ENCODE measurements at places on chromosomes 3 and 15.

- DNase-seq = no peak
Measured at GRCh38 chr3:155407971-155408370, 114.5 kb upstream of the STRIT1 start.

GRCh38 chr3:160885791-160886286 lies 129.8 kb downstream of the PPM1L start:
- no peak for DNase-seq

- peak; percentile 8 for DNase-seq
Measured at GRCh38 chr3:136750209-136750896, 1.8 kb downstream of the STAG1 start.

- no peak for DNase-seq
Measured at GRCh38 chr15:29035336-29036285, 149.8 kb downstream of the APBA2 start.

DNA sequence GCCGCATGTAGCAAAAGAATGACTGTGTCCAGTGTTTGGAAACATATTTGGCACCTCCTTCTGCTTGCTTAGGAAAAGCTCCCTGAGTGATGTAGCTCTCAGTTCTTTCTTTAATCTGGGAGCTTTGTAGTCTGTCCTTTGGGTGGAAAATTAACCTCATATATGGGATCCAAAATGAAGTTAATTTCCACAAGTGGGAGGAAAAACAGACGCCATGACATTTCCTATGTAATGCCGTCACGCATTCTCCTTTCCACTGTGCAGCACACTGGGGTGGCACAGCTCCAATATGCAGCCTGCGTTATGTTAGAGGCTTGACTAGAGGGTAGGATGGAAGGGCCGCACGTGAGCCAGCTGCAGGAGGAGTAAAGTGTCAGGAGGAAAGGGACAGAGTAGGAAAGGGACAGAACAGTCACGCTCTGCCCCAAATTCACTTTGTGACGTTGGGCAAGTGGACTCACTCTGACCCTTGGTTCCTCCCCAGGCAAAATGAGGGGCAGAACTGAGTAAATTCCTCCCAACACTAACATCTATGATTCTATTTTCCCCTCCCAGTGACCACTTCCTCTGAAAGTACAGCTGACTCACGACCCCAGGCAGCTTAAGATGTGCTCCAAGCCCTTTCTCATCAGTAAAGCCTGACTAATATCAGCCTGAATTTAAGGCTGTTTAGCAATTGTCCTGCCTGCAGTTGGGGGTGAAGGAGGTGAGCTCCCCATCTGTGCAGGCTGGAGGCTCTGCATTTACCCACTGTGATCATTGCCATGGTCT lies 176.5 kb upstream of the PFN2 start:
- DNase-seq = no peak

DNA sequence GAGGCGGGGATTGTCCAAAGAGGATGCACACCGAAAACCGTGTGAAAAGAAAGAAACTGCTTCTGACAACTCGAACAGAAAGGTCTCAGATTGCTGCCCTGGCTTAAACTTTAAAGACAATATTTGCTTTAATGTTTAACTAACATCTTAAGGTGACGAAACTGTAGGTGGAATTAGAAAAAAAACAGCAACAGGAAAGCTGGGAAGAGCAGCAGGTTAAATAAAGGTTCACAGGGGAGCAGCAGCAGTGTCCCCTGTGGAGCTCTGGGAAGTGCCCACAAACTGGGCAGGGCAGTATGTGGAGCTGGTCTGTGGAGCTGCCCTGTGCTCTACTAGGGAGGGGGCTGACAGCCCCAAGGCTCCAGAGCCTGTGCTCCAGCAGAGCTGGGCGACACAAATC lies 25.4 kb downstream of the RUVBL1 start:
- DNase-seq = no peak

DNA sequence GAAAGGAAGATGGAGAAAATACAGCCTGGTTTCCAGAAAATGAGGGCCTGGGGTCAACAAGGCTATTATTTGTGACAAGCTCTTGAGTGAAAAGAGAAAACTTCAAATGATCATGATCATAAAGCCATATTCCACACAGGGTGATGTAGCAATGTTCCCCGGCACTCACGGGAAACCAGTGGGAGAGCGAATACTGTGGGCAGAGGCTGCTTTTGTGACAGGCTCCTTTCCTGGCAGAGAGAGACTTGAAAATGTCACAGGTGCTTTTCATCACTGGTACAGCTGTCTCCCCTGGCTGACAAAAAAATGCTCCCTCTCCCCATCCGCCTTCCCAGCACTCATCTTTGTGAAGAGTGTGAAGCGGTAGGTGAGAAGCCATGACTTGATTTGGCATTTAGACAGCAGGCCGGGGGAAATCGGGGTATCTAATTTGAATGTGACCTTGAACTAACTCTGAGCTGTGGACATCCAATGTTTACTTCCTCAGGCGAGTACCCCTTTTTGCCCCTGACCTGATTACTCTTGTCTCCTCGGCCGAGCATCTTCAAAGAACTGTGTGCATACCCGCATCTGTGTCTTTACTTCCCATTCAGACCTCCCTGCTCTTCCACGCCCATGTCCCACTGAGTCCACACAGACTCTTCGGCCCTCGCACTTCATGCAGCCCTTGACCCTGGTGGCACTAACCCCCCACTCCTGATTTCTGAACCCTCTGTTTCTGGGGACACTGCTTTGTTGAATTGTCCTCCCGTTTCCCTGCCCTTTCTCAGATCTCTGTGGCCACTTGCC lies 23.2 kb downstream of the CA12 start:
- no peak for DNase-seq

GRCh38 chr3:35498506-35499210 lies 140.7 kb upstream of the ARPP21 start:
- DNase-seq = no peak

- no peak for DNase-seq
Measured at GRCh38 chr3:134928819-134929218, 133.8 kb downstream of the EPHB1 start.

DNA sequence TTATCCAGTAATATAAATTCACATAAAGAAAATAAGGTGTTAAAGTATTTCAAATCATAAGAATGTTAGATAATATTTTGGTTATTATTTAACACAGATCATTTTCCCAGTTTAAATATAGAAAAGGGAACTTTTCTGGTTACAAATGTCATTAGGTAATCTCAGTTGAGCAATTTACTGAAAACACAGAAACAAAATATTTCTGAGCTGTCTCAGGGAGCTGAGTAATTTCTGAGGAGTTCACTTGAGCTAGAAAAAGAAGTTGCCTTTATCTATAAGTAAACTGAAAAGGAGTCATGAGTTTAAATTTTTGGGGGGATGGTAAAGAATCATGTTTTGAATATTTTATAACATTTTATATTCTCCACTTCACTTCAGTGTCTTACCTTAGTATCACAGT lies 855.4 kb upstream of the ARPP21 start:
- no peak for DNase-seq

- no peak for DNase-seq
Measured at GRCh38 chr3:184360929-184361531, 375 bp downstream of the CLCN2 start.

DNA sequence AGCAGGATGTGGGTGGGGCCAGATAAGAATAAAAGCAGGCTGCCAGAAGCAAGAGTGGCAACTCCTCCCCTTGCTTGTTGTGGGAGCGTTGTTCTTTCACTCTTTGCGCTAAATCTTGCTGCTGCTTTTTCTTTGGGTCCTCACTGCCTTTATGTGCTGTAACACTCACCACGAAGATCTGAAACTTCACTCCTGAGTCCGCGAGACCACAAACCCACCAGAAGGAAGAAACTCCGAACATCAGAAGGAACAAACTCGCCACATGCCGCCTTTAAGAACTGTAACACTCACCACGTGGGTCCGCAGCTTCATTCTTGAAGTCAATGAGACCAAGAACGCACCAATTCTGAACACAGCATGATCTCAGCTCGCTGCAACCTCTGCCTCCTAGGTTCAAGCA lies 72.9 kb downstream of the IL12A start:
- DNase-seq = no peak

- DNase-seq = no peak
Measured at GRCh38 chr3:129599607-129600006, 6.9 kb downstream of the PLXND1 start.

DNA sequence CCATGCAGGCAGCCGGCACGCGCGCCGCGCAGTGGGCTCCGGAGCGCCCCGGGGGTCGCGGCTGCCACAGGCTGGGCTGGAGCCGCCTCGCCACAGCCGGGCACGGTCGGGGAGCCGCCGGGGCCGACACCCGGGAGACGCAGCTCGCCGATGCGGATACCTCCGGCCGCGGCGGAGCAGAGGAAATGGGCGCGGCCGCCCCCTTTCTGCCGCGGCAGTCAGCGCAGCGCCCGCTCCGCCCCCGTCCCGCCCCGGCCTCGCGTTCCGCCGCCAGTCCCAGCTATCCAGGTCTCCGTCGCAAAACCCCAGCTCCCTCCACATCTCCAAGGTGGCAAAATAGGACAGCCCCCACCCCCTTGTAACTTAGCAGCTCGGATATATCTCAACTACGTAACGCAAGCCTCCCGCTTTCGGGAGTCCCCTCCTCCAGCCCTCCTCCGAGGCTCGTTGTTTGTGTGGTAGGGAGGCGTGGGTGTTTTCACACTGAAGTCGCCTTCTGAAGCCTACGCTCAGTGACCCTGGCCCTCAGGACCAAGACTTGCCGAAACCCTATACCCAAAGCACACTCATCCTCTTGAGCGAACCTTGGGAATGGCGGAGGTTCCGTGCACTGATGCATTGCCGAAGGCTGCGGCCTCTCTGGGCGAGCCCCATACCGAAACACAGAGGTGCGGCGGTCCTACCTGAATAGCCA lies at the start of gene SH3BP5:
Gene SH3BP5 (minus strand): TSS at position 182 of the 694 bp plus-strand sequence. CDS start 178 bp downstream, at position 4.
- DNase-seq = peak; percentile 75

DNA sequence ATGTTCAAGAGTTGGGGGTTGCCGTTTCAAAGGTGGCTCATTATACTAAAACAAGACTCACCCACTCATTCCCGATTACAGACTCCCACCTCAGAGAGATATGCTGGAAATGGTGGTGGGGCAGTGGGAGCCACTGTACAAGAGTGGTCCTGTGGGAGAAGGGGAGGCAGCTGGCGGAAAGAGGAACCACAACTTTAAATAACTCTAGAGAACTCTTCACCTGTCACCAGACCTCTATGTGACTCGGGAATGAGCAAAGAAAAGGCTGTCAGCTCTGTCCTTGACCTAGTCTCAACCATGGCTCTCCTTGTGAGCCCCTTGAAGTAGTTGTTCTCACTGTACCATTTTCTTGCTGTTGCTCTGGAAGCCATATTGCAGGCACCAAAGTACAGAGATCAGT lies 293.8 kb downstream of the CHST2 start:
- no peak for DNase-seq

DNA sequence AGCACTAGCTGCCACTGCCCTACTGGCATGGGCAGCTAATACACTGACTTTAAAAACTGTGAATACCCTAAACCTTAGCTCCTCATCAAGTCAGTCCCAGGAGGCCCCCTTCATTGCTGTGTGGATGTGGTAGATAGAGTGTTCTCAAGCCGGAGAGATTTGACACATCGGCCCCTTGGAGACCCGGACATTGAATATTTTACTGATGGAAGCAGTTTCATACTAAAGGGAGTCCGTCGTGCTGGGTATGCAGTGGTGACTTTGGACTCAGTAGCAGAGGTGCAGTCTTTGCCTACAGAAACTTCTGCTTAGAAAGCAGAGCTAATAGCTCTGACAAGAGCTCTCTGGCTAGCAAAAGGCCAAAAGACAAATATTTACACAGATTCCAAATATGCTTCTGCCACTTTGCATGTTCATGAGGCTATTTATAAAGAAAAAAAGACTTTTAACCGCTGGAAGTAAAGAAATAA lies 17.5 kb downstream of the CCR4 start:
- DNase-seq = no peak

DNA sequence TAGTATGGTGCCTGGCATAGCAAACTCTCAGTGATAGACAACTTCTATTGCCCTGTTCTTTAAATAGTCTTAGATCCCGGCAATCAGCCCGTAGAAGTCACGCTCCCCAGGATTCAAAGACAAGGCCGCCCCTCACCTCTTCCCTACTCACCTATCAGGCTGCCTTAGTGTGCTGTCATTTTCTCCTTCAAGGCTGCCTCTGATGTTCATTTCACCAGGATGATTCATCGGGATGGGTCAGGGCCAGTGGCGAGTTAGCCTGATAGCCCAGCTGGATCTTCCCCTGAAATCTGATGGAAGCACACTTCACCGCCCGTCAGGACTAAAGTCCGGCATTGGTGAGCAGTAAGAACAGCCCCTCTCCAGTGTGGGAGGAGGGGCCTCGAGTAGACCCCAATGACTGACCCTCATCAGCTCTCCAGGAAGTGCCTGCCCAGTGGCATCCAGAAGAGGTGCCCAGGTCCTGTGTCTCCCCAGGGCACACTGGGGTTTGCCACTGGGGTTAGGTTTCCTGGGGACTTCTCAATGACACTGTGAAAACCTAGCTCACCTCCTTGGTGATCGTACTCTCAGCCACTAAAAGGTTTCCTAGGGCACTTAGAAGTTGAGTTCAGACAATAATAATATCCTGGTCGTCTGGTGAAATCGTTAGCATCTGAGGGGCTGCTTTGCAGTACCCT lies 37.5 kb downstream of the TPM1 start:
- no peak for DNase-seq

- DNase-seq = peak; percentile 39
Measured at GRCh38 chr3:194407423-194407822, 8.4 kb upstream of the GP5 start.

- no peak for DNase-seq
Measured at GRCh38 chr3:63528325-63529000, 124.0 kb upstream of the SNTN start.

GRCh38 chr15:25900901-25901300 lies 37.8 kb upstream of the ATP10A start:
- DNase-seq = no peak

DNA sequence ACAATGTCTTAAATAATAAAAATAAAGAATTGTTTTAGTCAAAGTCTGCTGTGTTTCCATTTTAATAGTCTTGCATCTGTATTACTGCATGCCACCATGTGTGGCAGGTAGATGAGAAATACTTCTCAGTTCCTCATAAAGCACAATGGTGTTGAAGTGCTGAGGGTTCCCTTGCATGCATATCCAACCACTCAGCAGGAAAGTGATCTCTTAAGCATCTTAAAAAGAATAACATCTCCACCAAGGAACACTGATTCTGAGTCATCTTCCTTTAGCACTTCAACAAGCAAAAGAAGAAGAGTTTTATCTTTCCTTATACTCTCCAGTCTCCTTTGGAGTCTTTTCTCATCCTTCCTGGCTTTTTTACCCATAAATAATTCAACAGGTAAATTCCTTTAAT lies 602.0 kb downstream of the TBL1XR1 start:
- no peak for DNase-seq

- no peak for DNase-seq
Measured at GRCh38 chr15:58240191-58240932, 102.2 kb downstream of the AQP9 start.

GRCh38 chr3:184821034-184821433 lies 9.1 kb downstream of the VPS8 start:
- DNase-seq = no peak

- DNase-seq = no peak
Measured at GRCh38 chr3:184670091-184670602, 41.7 kb downstream of the MAGEF1 start.

DNA sequence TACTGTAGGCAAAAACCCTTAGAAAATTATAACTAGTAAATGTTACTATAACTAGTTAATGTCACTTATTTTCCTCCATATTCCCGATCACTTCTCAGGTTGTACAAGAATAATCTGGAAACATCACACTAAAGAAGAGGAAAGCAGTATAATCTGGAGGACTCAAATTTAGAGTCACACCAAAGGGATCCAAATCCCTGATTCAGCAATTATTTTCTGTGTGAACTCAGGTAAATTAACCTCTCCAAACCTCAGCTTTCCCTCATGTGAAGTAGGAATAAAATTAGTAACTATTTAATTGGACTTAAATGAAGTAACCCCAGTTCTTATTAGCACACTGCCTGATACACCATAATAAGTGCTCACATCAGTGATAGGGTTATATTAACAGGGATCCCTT lies 170.1 kb upstream of the NECTIN3 start:
- DNase-seq = no peak

GRCh38 chr3:49316696-49317457 lies 23.0 kb downstream of the USP4 start:
- no peak for DNase-seq

Measured in T-helper 2 cell treated with Interferon-gamma antibody and Interleukin-4, amounts not matched to agents 5 μg/mL and 100 μg/mL, for 36 hours (primary cell).